Stimulated activated CD8-positive, alpha-beta memory T cell treated with anti-CD3 and anti-CD28 coated beads, Interleukin-15, amount 100 ng/mL, for 48 hours (primary cell): ENCODE measurements at places on chromosomes 3 and 15.

DNA sequence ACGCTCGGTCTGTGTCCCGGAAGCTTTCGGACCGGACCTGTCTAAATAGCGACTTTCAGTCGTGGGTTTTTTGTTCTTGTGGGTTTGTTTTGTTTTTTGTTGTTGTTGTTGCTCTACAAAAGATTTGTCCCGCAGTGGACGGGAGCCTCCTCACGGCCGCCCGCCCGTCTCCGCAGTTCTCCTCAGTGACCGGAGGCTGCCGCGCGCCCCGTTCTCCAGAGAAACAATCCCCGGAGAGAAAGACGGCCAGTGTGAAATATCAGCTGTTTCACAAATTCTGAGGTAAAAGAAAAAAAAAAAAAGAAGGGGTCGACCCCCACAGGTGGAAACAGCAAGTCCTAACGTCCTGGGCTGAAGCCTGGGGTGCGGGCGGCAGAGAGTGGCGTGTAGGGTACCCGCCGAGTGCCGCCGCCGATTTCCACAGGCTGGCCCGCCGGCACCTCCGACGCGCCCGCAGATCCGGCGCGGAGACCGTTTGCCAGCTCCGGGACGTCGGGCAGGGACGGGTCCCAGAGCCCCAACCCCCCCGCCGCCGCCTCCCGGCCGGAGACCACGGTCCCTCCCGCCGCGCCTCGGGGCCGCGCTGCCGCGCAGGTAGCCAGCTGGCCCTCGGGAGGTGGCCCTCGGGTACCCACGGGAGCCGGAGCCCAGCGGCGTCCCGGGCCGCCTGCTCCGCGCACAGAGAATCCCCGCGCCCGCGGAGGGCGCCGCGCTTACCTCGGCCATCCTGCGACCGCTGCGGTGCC lies 478 bp downstream of the BNC1 start:
- DNase-seq: no peak

DNA sequence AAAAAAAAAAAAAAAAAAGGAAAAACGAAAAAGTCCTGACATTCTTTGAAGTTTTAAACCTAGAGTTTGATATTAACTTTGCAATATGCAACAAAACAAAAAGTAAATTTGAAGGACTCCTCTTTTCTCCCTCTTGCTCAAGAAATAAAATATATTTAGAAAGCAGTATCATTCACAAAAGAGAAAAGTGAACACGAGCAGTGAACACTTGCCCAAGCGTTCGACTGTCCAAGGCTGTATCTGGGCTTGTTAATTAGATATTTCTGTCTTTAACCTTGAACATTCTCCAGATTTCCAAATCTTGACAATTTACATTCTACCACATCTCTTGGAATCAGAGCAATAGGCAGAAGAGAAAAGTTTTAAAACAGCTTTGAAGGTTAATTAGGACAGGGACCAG lies 357.7 kb downstream of the TIGIT start:
- DNase-seq: no peak

DNA sequence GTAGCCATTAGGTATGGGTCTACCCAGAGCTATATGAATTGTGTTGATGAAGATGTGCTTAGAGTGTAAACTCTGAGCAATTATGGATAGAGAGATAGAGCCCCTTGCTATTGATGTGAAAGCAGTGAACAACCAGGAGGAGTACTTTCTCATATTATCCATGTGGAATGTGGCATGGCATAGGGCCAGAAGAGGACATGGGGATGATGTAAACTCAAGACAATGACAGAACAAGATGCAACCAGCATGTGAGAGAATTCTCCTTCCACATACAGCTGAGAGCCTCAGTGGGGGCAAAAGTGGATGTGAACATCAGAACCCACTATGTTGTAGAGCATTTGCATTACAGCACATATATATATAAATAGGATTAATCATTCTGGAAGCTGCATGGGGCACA lies 36.4 kb upstream of the BNC1 start:
- DNase-seq: no peak

DNA sequence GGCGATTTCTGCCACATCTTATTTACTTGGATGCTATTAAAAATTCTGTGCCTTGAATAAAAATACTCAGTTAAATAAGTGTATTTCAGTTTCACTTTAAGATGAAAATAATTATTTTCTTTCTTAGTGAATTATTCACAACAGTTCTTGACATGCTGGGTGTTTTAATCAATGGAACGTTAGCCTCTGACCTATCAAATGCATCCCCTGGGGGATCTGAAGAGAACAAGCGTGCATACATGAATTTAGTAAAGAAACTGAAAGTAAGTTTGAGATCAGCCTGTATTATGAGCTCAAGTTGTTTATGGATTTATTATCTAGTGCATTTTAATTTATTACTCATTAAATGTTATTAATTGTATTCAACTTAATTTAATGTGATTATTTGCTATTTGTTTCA lies 597 bp downstream of the P2RY12 start:
- no peak for DNase-seq

GRCh38 chr3:160159341-160159740 lies 65.9 kb upstream of the C3orf80 start:
- DNase-seq: no peak

DNA sequence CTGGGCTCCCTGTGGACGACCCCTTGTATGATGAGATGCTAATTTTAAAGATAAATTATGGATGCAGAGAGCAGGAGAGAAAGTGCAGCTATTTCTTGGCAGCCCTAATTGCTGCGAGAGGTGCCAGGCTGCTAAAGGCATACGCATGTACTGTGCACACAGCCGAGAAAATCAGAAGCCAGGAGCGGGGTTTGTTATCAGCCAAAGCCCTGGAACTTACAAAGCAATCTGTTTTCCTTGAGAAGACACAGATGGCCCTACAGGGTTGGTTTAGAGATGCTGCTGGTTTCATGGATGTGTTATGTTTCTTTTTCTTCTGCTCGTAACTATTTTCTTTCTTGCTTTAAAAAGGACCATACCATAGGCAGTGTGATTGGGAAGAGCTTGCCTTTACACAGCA lies 11.7 kb upstream of the CCK start:
- no peak for DNase-seq
